Hematopoietic multipotent progenitor cell treated with erythropoietin and hydrocortisone succinate and interleukin-3 and kit ligand, for 6 days (in vitro differentiated cells): ENCODE measurements at places on chromosomes 3 and 15.

- DNase-seq = no peak
Observed at GRCh38 chr15:31306426-31307269, 20.0 kb upstream of the KLF13 start.

GRCh38 chr3:39196671-39197356 is 4.4 kb upstream of the XIRP1 start:
- DNase-seq = no peak

GRCh38 chr15:80850941-80851451 is 71.8 kb downstream of the CEMIP start:
- no peak for DNase-seq

- no peak for DNase-seq
Observed at GRCh38 chr3:6860954-6861624, at the start of gene GRM7. GRM7 (plus strand) TSS chr3:6861115.

GRCh38 chr15:35256141-35256540 is 171.0 kb upstream of the NANOGP8 start:
- DNase-seq = no peak

DNA sequence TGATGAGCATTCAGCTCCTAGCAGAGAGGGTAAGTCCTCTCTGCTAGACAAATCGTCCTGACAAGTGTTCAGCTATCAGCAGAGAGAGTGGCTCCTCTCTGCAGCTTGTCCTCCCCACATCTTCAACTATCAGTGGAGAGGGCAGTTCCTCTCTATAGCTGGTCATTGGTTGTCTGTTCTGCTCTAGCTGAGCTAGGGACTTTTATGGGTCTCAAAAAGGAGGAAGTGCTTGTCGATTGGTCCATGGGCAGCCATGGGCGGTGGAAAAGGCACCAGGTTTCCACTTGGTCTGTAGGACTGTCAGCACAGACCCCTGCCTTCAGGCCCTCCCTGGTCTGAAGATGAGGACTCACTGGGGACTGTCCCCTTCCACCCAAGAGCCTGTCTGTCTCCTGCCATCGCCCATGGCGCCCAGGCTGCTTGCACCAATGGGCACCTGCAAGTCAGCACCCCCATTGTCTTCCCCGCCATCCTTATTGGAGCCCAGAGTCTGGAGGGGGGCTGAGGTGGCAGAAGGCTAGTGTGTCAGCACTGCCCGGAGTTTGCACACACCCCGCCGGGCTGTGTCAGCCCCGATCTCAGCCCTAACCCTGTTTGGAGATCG is 264.7 kb downstream of the ZBBX start:
- DNase-seq = no peak
